Stimulated activated CD4-positive, alpha-beta T cell treated with anti-CD3 and anti-CD28 coated beads, Interleukin-4, amount 100 ng/mL, for 1 hour (primary cell): ENCODE measurements at places on chromosomes 7 and 10.

DNA sequence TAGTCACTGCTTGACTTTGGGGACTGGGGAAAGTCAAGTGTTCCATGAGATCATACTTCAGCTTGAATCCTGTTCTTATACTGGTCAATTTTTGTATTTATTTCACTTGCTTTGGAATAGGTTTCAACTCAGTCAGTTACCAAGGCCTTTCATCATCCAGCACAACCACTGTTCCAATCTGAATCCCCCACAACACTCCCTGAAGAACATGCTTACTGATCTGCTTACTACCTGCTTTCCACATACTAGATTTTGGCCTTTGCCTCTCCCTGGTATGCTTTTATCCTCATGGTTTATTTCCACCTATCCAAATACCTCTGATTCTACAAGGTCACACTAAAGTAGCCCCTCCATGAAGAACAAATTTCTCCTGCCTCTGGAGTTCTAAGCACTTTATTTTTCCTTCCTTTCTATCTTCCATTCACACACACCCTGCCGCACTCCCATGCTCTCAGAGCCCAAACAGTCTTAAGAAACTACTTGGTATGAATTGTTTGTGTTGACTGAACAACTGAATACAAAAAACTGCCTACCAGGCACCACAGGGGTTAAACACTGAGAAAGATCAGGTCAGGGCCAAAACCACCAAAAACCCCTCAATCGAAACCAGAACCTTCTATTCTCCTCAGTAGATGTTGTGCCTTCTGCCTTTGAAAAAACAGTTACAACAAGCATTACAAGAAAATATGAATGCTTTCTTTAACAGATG lies 178.1 kb downstream of the AVL9 start:
- no peak for DNase-seq

DNA sequence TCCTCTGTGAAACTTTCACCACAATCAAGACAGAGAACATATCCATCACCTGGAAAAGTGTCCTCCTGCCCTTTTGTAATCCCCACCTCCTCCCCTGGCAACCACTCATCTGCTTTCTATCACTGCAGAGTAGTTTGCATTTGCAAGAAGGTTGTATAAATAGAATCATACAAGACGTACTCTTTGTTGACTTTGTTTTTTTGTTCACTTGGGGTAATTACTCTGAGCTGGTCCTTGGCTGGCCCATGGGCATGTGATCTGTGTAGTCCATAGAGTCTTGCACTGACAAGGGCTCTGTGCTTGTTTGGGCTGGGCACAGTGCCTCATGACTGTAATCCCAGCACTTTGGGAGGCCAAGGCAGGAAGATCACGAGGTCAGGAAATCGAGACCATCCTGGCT lies 7.8 kb upstream of the HACD1 start:
- no peak for DNase-seq

- DNase-seq, result no peak
Measured at GRCh38 chr7:133344275-133344674, 91.4 kb downstream of the EXOC4 start.

DNA sequence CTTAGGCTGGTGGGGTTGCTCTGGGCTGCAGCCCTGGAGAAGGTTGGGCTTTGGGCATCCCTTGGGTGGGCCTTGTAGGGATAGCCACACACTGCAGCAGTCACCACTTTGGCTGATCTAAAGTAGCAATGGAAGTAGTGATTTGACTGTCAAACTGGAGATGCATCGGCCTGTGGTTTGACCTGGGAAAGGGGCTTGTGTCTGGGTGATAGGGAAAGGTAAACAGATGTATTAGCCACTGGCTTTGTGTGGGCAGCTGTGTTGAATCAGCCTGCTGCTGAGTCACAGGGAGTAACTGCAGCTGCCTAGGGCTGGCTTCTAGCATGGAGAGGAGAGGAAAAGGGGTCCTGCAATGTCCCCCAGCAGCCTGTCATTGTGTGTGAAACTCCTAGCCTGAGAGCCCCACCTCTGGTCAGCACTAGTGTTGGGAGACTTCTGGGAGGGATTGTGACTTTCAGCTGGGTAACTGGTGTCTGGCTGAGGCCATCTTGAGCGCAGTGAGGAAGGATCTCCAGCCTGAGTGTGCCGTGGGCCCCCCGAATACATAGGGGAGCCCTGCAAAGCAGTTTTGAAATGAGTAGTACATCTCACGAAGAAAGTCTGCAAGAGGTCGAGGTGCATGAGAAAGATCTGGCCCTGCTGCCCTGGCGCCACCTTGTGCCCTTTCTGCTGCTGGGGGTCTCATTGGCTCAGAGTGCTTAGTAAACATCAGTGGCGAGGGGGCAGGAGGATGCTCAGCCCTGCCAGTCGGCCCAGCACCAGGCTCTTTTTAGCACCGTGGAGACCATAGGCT lies 117.3 kb downstream of the FANK1 start:
- DNase-seq, result no peak

- DNase-seq, result no peak
Measured at GRCh38 chr10:65231148-65231547, 1694.7 kb upstream of the LRRTM3 start.

DNA sequence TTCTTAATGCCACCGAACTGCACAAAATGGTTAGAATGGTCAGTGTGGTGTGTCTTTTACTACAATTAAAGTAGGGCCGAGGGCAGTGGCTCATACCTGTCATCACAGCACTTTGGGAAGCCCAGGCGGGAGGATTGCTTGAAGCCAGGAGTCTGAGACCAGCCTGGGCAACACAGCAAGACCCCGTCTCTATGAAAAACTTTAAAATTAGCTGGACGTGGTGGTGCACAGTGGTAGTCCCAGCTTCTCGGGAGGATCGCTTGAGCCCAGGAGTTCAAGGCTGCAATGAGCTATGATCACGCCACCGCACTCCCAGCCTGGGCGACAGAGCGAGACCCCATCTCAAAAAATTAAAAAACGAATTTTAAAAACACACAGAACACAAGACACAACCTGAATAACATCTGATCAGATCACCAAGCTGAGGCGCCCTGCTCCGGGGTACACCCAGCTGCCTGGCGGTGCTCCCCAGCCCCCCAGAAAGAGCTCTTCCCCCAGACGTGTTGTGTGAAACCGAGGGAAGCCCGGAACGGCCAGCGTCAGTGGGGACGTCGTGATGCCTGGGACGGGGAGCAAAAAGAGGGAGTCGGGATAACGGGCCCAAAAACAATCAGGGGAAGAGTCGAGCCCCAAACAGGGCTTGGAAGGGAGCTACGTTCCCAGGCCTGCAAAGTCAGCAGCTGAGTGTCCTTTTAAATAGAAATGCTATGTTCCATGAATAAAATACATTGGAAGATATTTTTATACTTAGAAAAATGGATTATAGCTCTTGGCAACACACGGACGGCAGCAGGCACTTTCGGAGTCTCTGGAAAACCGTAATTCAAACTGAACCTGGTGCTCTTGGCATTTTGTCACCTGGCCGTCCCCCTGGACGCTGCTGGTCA lies 80.7 kb upstream of the PDGFA start:
- DNase-seq, result no peak

GRCh38 chr7:42170724-42171123 lies 66.3 kb downstream of the GLI3 start:
- no peak for DNase-seq

GRCh38 chr10:118754229-118754555 lies 578 bp downstream of the CACUL1 start:
- peak; percentile 29 for DNase-seq

DNA sequence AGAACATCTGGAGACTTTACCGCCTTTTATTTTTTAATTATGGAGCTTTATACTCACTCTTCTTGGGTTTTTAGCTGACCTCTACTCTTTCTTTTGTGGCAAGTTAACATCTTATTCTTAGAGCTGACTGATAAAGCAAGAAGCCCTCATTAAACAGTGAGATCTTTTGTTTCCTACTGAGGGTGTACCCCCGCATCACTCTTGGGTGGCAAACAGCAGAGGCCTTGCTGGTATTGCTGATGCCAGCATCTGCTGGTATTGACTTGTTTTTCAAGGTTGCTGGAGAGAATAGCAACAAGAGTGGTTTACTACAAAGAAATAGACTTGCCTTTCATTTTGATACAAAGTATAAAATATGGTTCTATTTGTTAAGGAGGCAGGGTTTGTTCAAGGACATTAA lies 154.7 kb downstream of the ARID5B start:
- no peak for DNase-seq

GRCh38 chr10:90819911-90820310 lies 37.9 kb downstream of the HTR7 start:
- no peak for DNase-seq

DNA sequence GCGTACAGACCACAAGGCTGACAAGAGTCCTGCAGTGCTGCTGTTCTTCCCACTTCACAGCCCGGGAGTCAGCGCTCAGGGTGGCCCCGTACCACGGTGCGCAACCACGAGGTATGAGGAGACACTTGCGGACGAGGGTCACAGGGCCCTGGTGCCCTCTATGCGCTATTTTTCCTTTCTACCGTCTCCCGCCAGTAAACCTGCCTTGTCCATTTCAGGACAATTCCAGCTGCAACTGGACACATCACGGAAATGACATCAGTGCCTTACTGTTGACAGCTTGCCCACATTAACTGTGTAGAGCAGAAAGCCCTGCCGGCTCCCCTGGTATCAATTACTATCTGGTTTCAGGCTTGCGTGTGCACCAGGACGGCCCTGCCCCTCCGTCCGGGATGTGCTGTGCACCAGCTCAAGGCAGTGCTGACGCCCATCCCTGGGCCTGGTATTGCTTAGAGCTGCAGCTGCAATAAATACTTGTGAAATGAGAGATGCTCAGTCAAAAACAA lies 65.1 kb downstream of the ZRANB1 start:
- no peak for DNase-seq

DNA sequence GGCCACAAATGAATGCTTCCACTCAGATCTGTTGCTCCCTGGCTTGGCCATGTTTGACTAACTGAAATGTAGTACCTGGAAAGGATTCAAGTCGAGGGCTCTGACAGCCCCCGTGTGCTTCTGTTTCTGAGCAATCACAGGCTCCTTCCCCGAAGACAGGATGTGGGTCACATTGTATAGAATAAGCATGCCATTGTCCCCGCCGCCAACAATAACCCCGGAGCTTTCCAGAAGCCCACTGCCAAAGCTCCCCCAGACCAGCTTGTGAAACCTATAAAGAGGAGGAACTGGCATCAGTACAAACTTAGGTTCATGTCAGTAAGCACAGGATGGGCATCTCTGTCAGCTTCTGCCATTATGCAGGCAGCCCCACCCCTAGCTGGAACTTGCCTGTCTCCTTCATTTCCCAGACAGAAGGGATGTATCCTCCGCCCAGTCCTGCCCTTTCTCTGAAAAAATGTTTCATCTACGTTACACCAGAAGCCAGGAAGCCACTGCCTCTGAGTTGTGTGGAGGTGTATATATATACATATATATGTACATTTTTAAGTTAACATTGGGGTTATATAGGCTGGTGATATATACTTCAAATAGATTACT lies 10.3 kb downstream of the SEC31B start:
- DNase-seq, result peak; percentile 40

DNA sequence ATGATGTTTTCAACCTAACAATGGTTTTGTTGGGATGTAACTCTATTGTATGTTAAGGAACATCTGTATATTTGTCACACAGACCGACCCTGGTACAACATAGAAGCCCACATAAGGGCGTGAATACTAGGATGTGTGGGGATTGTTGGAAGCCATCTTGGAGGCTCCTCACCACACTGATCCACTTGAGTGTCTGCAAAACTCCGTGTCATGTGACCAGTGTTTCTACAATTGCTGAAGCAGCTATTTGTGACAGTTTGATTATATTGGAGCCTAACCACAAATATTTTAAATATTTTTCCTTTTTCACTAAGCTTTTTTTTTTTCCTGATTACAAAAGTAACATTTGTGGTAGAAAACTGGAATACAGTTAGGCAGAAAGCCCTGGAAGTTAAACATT lies 27.9 kb downstream of the RALA start:
- no peak for DNase-seq

- DNase-seq, result no peak
Measured at GRCh38 chr7:36945612-36946400, 221.5 kb upstream of the AOAH start.

- no peak for DNase-seq
Measured at GRCh38 chr10:75103881-75104686, 7.4 kb upstream of the SAMD8 start.

DNA sequence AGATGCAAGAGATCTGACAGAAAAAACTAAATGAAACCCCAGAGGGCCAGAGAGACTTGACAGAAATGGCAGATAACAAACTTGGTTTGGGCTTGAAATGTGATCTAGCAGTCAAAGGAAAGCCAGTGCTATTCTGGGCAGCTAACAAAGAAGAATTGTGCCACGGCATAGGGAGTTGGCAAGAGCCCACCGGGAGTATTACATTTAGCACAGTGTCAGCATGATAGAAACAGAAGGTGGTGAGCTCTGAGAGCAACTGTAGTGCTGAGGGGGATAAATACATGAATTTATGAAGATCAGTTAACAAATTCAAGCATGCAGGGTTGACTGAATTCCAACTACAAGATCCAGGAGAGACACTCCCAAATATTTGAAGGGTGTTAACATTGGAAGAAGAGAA lies 91.1 kb downstream of the AHCYL2 start:
- no peak for DNase-seq

DNA sequence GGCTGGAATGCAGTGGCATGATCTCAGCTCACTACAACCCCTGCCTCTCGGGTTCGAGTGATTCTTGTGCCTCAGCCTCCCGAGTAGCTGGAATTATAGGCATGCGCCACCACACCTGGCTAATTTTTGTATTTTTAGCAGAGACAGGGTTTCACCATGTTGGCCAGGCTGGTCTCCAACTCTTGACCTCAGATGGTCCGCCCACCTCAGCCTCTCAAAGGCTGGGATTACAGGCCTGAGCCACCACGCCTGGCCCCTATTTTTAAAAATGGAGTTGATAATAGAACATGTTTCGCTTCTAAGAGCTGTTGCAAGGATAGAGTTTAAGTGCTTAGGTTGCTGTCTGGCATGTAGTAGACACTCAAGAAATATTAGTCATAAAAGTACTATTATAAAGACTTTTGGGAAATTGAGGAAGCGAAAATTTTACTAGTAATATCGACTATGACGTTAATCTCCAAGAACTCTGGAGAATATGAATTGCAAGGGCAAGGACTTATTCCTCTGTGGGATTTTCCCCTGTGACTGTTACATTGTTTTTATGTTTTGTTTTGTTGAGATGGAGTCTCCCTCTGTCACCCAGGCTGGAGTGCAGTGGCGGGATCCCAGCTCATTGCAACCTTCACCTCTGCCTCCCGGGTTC lies 7.9 kb downstream of the GTF2I start:
- DNase-seq, result no peak

- no peak for DNase-seq
Measured at GRCh38 chr10:58070956-58071355, 196.7 kb downstream of the IPMK start.

DNA sequence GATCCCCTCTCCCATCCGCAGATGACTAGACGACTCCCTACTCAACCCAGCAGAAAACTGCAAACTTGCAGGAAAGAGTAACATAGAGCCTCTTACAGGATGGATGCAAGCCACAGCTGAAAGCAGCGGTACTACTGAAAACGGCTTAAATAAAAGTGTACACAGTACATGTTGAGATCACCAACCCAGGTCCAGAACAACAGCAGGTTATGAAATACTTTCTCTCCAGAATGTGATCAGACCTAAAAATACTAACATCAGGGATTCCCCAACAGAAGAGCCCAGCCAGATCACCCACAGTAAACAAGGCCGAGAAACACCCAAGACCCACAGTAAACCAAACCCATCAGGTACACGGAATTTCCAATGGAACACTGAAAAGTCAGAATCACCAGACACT lies 13.2 kb downstream of the ATE1 start:
- no peak for DNase-seq

- DNase-seq, result no peak
Measured at GRCh38 chr10:21421016-21421415, 104.5 kb downstream of the SKIDA1 start.
